ENCODE measurements at places on chromosomes 11 and 22.
A peak's percentile ranks its signal among the peaks of the same experiment; 100 is the strongest.

DNA sequence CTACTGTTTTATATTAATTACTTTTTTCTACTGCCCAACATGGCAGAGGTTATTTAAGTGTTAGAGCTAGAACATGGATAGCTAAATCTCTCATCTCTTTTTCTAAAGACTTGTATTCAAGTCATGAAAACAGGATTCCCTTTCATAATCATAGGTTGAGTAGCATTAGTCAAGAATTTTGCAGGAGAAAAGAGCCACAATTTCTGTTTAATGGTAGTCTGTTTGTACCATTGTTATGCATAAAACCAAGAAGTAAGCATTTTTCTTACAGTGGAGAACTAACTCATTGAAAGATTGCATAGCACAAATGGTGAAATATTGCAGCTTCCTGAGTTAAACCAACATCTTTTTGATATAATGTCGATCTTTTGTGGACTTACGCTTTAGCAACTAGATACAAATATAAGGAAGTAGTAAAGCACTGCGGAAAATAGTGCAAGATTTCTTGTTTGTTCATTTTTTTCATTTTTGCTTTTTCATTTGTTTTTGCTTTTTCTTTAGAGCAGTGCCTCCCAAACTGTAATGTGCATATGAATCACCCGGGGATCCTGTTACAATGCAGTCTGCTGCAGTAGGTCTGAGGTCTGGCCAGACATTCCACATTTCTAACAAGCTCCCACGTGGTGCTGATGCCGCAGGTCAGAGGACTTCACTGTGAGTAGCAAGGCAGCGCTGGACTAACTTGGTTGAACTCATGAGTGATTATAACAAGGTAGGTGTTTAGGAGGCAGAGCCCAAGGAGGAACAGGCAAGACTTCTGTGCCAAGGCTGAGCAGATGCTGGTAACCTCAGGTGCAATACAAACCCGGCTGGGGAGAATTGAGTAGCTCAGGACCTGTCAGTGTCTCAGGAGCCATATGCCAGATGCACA lies 4.6 kb downstream of the ETS1 start:
- peak; percentile 61 for DNase-seq

- DNase-seq: no peak
These were observed 23.3 kb downstream of the MS4A2 start for GRCh38 chr11:60111793-60112192.

- no peak for DNase-seq
These were observed 77.5 kb downstream of the DENND5A start for GRCh38 chr11:9187616-9188015.

DNA sequence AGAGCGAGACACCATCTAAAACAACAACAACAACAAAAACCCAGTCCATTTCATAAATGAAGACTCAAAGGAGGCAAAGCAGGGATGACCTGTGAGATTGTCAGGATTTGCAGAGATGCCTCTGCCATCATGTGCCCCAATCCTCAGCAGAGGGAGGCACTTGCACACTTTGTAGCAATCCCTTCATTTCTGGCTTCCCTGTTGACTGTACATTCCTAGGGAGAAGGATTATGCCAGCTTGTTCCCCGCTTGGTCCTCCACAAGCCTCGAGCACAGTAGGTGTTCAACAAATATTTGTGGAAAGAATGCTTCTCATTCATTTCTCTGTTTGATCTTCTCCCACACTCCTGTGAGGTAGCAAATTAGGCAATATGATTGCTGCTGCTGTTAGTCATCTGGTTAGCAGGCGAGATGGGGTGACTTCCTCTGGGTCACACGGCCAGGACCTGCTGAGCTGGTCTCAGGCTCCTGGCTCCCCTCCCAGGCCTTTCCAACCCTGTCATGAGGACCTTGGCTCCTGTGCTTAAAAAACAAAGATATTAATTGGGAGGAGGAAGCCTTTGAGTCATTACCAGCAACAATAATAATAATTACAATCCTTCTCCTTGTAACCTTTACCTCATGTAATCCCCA lies 34.1 kb downstream of the LIF start:
- peak; percentile 85 for DNase-seq

DNA sequence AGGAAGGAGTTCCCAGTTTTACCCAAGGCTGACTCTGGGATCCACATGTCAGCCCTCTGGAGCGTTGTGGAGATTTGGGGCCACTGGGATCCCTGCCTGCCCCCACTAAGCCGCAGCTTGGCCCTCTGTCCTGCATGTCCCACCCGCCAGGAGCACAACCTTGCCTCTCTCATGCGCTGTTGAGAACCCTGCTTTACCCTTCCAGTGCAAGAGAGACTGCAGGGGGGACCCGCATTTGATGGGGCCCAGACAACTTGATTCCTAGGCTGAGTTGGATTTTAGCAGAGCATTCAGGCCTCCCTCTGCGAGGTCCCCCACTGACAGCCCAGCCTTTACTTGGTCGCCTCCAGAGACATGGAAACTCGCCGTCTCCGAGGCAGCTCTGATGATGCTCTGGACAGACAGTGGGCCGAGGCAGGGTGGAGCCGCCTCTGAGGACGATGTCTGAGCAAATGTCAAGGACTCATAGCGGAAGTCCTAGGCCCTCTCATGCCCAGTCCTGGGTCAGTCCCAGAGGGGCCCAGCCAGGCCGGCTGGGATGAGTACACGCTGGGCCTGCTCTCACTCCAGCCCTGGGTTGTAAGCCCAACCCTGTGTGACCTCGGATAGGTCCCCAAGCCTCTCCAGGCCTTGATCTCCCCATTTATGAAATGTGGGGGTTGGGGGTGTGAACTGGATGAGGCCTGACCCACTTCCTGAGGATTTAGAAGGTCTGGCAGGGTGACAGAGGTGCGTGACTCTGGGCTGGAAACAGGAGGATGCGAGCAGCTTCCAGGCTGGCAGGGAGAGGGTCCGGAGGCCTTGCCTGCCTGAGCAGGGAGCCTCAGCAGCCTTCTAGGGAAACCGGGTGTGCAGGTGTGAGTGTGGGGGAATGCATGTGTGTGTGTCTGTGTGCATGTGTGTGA lies 630 bp downstream of the CD5 start:
- DNase-seq: no peak

GRCh38 chr11:134532921-134533421 lies 120.9 kb upstream of the B3GAT1 start:
- peak; percentile 10 for DNase-seq

GRCh38 chr11:75615751-75616150 lies 53.1 kb downstream of the MAP6 start:
- no peak for DNase-seq

GRCh38 chr11:123083623-123084029 lies 21.7 kb upstream of the HSPA8 start:
- peak; percentile 55 for DNase-seq

GRCh38 chr11:73752216-73752867 lies 8.5 kb downstream of the RAB6A start:
- no peak for DNase-seq

- no peak for DNase-seq
These were observed 670.9 kb downstream of the BRD1 start for GRCh38 chr22:49156662-49157285.

DNA sequence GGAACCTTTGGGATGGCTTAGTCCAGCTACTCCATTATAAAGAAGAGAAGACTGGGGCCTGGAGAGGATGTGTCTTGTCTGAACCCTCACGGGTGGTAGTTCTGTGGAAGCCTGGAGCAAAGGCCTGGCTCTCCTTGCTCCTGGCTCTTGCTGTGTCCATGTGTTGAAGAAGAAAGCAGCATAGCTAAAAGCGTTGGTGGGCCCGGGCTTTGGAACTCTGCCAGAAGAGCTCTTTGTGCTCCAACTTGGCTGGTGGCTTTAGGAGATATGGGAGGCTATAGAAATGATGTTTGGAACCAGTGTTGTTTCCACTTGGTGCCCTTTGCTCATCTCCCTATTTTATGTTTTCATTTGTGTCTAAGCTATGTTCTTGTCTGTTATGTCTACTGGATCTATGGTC lies 131.1 kb downstream of the DBX1 start:
- no peak for DNase-seq

- no peak for DNase-seq
These were observed 38.4 kb downstream of the ZC3H12C start for GRCh38 chr11:110131386-110132123.

- no peak for DNase-seq
These were observed 15.8 kb upstream of the ZC3H12C start for GRCh38 chr11:110077346-110077745.

DNA sequence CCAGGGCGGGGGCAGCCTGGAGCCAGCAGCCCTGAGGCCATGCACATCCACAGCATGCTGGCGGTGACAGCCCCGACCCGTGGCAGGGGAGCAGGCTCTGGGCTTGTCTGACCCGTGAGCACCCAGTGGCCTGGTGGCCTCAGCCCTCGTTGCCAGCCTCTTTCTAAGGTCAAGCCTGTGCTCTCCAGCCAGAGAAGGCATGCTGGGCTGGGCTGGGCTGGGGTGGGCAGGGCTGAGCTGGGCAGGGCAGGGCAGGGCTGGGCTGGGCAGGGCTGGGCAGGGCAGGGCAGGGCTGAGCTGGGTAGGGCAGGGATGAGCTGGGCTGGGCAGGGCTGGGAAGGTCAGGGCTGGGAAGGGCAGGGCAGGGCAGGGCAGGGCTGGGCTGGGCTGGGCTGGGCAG lies 10.6 kb downstream of the H19 start:
- no peak for DNase-seq

GRCh38 chr11:26028393-26028911 lies 303.5 kb upstream of the ANO3 start:
- DNase-seq: no peak

GRCh38 chr11:107042748-107043147 lies 24.5 kb upstream of the GUCY1A2 start:
- no peak for DNase-seq

- no peak for DNase-seq
These were observed 29.0 kb upstream of the ADORA2A start for GRCh38 chr22:24398409-24398808.

DNA sequence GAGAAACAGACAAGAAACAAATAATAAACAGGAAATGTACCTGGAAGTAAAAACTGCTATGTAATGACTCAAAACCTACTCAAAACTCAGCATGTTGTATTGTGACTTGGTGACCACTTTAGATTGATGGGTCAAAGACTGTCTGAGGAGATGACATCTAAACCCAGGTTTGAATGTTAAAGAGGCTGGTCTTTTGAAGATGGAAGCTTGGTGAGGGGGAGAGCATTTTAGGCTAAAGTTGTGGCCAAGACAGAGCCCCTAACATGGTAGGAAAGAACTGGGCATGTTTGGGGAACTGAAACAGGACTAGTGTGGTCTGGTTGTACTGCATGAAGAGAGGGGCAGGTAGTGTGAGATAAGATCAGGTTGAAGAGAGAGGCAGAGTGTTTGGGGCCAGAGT lies 85.3 kb upstream of the MYO18B start:
- no peak for DNase-seq

GRCh38 chr11:3195251-3196160 lies 23.1 kb downstream of the MRGPRG start:
- no peak for DNase-seq

DNA sequence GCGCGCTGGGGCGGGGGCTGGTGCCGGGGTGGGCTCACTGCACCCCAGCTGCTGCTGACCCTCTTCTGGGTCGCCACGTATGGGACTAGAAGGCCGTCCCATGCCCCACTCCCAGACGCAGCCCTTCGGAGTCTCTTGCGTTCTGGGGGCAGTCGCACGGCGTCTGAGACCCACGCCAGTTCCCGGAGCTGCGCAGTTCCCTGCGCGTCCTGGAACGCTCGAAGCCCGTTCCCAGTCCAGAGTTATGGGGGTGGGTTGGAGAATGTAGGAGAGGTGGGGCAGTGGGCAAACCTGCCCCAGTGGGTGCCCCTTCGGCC lies 375 bp downstream of the LAYN start:
- no peak for DNase-seq

DNA sequence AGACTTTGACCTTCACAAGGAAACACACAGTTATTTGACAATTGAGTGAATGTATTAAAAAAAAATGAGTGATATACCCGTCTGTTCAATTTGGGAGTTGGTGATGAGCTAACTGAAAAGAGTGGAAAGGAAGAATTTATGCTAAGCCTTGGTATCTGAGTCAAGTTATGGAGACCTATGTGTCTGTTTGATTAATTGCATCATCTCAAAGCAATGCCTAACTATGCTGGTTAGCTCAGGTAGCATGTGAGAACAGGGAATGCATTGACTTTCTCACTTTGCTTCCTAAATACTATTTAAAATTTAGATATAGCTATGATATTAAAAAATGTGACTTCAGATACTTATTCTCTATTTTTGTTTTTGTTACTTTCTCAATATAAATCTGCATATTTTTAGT lies 110.5 kb downstream of the DDX10 start:
- DNase-seq: no peak

- no peak for DNase-seq
These were observed 15.7 kb downstream of the DTX4 start for GRCh38 chr11:59187587-59187986.

- no peak for DNase-seq
These were observed 17.0 kb downstream of the MMP10 start for GRCh38 chr11:102763440-102763839.

DNA sequence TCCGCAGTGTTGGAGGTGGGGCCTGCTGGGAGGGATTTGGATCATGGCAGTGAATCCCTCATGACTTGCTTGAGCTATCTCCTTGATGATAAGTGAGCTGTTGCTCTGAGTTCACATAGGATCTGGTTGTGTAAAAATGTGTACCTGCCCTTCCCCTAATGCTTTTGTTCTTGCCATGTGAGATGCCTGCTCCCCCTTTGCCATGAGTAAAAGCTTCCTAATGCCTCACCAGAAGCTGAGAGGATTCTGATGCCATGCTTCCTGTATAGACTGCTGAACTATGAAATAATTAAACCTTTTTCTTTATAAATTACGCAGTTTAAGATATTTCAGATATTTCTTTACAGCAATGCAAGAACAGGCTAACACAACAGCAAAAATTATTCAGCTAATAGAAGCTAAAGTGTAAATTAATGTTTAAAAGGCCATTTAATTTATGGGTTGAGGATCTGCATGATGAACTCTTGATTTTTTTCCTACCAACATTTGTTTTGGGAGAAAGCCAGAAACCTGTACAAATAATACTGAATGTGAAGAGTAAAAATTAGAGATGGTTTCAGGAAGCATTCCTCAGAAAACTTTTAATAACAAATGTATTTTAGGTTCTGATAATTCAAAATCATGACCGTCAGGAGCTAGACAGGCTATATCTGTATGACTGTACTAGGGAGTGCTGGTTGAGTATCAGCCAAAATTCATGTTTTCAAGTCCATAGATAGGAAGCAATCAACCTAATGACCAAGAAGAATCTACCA lies 177.5 kb upstream of the GRIA4 start:
- DNase-seq: no peak

- no peak for DNase-seq
These were observed 52.0 kb upstream of the DEPDC7 start for GRCh38 chr11:32963721-32964120.

DNA sequence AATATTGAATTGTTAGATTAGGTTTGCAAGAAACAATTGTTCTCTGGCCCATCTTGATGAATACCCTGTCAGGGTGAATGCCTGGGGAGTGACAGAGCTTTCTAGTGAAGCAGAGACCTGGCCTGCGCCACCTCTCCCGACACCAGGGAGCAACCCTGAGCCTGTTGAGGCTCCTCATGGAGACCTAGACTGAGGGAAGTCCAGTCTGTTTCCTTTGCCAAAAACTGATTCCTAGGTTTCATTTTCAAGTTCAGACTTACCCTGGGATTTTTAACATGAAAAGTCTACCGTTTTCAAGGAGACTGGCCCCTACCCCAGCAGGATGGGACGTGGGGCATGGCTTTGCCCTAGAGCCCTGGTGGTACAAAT lies 173.7 kb upstream of the SORL1-AS1 start:
- no peak for DNase-seq

- peak; percentile 38 for DNase-seq
These were observed 273.4 kb downstream of the BRD1 start for GRCh38 chr22:49554296-49554625.
